ENCODE measurements at places on chromosomes 4 and X.

- DNase-seq = no peak
Measured at GRCh38 chrX:109393859-109394258, 88.0 kb downstream of the GUCY2F start.

DNA sequence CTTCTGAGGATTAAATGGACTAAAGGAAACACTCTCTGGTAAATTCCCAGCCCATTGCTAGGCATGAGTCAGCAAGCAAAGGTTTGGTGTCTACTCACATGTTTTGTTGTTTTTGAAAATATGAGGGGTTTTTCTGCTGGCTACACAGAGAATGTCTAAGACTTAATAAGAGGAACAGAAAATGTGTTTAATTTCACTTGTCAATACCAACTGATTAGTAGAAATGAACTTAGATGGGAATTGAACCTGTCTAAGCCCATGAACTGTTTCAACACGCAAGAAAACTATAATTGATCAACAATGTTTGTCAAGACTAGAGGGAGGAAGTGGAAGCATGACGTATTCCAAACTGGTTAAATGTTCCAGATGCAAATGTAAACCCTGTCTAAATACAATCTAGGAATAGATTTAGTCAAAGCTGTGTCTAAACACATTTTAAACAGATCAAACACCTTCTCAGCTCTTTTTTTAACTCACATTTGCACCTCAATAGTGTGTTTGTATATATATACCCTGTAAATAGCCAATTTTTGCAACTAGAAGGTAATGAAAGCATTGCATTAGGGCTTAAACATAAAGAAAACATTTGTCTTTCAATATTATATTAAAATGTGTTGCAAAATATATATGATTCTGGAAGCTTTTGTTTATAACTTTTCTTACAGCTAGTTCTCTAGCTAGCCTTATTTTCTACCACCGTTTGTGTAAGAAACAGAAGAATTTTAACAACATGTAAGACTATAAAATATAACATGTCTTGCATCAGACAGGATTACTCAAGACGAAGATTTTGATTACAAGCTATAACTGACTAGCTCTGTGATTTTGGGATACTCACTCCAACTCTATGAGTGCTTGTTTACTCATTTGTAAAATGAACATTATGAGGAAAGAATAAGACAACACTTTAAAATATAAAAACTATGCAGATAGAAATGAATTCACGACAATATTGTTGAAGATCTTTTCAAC, 607.8 kb downstream of the FSTL5 start:
- DNase-seq = no peak

- DNase-seq = no peak
Measured at GRCh38 chr4:73477176-73477575, 4.4 kb upstream of the AFM start.

GRCh38 chr4:105933083-105933482, 37.8 kb downstream of the NPNT start:
- DNase-seq = no peak

DNA sequence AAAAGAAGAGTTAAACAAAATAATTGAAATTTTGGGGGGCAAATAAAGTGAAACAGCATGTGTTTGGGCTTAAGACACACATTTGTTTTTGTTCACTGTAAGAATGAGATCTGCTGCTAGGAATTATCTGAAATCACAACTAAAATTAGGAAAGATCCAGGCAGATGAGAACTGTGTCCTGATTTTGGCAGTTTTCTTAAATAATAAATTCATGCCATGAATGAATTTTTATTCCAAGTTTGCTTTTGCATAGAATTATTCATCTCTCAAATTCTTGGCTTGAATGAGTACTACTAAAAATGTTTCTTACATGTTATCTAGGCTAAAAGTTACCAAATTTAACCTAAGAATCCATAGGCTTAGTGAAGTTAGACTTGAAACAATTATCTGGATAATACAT, 321.7 kb downstream of the ANK2 start:
- no peak for DNase-seq

- DNase-seq = no peak
Measured at GRCh38 chr4:115972967-115973366, 859.5 kb upstream of the NDST4 start.

DNA sequence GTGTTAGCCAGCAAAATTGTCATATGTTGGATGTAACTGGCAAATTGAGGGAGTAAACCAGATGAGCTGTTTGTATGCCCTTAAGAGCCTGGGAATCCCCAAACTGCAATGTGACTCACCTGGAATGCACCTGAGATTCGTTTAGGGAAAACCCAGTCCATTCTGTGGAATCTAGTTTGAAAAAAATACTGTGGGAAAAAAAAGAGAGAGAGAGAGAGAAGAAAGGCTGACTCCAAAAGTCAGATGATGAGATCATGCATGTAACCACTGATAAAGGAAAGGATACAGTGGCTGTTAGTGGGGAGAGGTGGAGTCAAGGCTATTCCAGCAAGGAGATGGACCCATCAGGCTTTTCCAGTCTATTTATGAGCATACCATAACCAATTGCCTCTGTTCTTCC, 48.5 kb downstream of the SLC9A7 start:
- no peak for DNase-seq

- no peak for DNase-seq
Measured at GRCh38 chr4:172073590-172073989, 260.4 kb downstream of the GALNTL6 start.

- DNase-seq = no peak
Measured at GRCh38 chr4:113675731-113676697, 85.5 kb downstream of the CAMK2D start.

- DNase-seq = no peak
Measured at GRCh38 chr4:14994242-14994641, 8.0 kb upstream of the CPEB2 start.

DNA sequence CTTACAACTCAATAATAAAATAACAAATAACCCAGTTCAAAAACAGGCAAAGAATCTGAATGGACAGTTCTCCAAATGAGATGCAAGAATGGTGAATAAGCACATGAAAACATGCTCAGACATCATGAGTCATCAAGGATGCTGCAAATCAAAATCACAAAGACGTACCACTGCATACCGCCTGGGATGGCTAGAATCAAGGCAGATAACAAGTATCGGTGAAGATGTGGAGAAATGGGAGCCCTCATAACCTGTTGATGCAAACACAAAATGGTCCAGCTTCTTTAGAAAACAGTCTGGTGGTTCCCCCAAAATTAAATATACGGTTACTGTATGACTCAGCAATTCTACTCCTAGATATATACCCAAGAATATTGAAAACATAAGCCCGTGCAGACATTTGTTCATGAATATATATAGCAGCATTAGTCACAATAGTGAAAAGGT, 32.5 kb downstream of the AKAP4 start:
- no peak for DNase-seq

- no peak for DNase-seq
Measured at GRCh38 chr4:142558851-142559250, 287.2 kb downstream of the INPP4B start.

- DNase-seq = no peak
Measured at GRCh38 chr4:121209171-121209570, 45.0 kb upstream of the TNIP3 start.

DNA sequence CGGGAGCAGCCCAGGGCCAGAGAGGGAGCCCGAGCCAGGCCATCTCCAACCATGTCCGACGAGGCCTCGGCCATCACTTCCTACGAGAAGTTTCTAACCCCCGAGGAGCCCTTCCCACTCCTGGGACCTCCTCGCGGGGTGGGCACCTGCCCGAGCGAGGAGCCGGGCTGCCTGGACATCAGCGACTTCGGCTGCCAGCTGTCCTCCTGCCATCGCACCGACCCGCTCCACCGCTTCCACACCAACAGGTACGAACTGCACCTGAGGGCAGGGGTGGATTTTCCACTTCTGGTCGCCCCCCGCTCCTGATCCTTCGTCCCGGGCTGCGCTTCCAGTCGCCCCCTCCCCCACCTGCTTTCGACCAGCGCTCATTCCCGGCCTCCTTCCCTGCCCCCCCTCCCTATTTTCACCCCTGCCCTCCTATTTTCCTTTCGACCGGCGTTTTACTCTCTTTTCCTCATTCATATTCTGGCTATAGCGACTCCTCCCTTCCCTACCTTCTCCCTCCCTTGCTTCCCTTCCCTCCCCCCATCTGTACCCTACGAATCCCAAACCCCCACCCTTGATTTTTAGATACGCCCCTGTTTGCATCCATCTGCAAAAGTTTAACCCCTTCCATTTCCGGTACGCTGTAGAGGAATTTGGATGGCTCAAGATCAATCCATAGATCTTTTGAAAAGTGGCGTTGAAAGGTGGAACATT, 633 bp downstream of the FAM199X start:
- no peak for DNase-seq

DNA sequence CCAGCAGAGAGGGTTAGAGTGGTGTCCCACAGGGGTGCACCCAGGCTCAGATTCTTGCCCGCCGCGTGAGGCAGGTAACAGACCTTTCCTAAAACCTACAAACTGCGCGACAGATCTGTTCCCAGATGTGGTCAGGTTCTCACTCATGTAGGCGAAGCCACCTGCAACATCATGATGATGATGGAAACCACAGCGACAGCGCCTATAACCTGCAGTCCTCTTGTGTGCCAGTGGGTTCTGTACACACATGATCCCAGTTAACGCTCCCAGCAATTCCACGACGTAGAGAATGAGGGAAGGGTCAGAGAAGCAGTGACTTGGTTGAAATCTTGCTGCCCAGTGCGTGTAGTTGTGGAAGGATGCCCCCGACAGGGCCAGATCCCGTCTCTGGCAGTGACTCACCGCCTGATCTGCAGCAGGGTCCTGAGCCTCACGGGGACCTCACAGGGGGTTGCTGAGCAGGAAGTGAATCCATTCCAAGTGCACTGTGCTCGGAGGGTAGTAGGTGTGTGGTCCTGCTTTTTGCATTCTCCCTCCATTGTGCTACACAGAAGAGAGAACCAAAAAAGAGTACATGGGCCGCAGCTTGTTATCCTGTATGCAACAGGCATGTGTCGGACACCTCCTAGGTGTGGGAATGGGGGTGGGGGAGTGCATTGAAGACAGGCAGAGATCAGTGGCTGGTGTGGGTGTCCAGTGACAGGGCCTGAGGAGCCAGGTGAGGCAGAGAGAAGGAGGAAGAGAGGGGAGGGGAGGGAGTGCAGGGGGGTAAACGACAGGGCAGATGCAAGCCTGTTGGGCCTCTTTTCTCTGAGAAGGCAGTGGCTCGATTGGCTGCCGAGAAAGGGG, 66.6 kb downstream of the MTMR1 start:
- no peak for DNase-seq

GRCh38 chrX:48911412-48912182, at the start of gene SLC35A2:
Gene SLC35A2, minus strand, starts transcription at chrX:48911646. Its CDS starts 10 bp downstream, at chrX:48911636.
- DNase-seq = peak; percentile 90

- DNase-seq = no peak
Measured at GRCh38 chr4:63558709-63559108, 850.5 kb downstream of the TECRL start.

- DNase-seq = no peak
Measured at GRCh38 chrX:111039606-111040005, 56.4 kb upstream of the PAK3 start.

- no peak for DNase-seq
Measured at GRCh38 chr4:93660036-93660435, 168.5 kb upstream of the ATOH1 start.

DNA sequence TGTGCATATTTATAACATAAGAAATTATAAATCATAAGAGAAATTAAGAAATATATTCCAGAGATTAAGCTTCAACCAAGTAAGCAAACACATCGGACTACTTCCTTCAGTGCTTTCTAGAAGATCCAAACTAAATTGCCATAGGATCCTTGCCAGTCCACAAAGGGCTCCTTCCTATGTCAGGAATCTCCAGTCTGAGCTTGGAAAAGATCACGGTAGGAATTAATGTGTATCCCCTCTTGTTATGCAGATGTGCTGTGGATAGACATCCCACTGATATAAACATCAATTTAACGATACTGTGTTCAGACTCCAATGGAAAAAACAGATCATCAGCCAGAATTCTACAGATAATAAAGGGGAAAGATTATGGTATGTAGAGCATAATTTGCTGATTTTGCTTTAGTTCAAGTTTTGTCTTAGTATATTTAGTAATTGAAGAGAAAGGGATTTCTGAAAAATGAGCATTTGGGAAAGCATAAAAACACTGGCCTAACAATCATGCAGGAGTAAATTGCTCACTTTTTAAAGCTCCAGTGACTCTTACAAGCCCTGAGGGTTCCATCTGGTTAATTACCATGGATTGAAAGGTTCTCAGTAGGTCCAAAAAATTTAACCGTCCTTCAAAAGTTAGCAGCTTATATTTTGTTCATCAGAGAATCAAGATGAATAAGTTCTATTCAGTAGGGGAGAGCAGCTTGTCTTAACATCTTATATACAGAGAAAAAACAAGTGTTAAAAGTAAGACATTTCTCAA, 65.9 kb downstream of the HHIP start:
- no peak for DNase-seq

DNA sequence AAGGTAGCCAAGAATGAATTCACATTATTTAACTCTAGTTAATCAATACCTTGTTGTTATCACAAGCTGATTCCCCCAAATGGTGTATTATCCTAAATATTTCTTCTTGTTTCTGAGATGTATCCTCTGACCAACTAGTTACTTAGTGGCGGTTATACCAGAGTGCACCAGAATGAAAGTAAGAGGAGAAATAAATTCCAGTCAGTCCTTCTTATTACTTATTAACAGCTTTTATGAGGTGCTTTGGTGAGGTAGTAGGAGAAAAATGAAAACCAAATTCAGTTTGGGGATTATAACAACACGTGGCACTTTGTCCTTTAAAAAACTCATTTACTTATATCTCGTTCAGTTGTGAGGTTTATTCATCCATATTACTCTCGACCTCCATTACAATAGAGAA, 101.9 kb downstream of the AMMECR1 start:
- DNase-seq = no peak

- DNase-seq = no peak
Measured at GRCh38 chr4:171594293-171594692, 218.9 kb upstream of the GALNTL6 start.

GRCh38 chrX:72461766-72462165, 110.9 kb downstream of the HDAC8 start:
- no peak for DNase-seq

- no peak for DNase-seq
Measured at GRCh38 chr4:48431401-48431800, 51.7 kb upstream of the SLC10A4 start.

GRCh38 chrX:150196285-150196684, 166.8 kb upstream of the MAMLD1 start:
- no peak for DNase-seq

DNA sequence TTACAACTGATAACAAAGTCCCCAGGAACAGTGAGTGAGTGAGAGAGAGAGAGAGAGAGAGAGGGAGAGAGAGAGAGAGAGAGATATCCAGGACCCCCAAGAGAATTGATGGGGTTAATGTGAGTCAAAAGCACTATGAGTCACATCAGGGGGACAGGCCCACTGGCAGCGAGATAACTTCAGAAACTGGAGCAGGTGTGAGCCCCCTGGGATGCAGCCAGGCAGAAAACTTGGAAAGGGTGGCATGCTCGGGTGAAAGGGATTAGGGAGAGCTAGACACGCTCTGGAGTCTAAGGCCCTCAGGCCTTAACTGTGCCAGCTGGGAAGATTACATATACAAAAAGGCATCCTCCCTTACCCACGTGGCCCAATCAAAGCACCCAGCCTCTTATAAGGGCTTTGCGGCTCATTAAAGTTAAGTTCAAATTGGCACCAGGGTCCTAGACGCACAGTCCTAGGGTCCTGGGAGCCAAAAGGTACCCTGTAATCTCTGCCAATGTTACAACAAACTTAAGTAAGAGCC, 841 bp downstream of the ACOT9 start:
- DNase-seq = peak; percentile 22

GRCh38 chr4:152430507-152430906, 105.4 kb downstream of the FBXW7 start:
- no peak for DNase-seq

Data from CD4-positive, alpha-beta T cell treated with Interleukin-10 for 1 hour (primary cell).